Activated B cell treated with CpG ODN at 0.5 μM for 24 hours (primary cell): ENCODE measurements at places on chromosomes 7 and 10.

GRCh38 chr10:3065622-3066021 is 1.7 kb upstream of the PFKP start:
- no peak for DNase-seq

- no peak for DNase-seq
Observed at GRCh38 chr7:29346231-29346978, 151.8 kb downstream of the CHN2 start.

DNA sequence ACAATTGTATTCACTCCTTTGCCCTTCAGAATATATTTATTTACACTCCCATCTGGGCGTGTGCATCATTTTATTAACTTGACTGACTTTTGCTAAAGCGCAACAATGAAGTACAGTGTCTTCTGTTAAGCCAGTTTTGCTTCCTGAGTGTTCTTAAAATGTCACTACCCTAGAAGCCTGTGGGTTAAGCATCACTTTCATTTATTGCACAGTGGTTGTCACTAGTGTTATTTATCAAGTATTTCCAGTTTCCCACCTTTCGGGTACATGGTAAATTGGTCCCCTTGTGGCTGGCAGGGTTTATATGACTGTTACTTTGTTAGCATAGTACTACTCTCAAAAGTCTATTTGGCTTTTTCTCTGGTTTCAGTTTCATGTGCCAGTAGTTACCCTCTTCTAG is 3.3 kb downstream of the HILPDA start:
- DNase-seq = no peak

GRCh38 chr7:94882891-94883290 is 24.5 kb upstream of the PPP1R9A start:
- no peak for DNase-seq

GRCh38 chr7:142771353-142771723 is 568 bp downstream of the PRSS2 start:
- no peak for DNase-seq

GRCh38 chr10:71467161-71467560 is 70.4 kb downstream of the CDH23 start:
- no peak for DNase-seq

- DNase-seq = no peak
Observed at GRCh38 chr7:22996470-22996869, 17.5 kb downstream of the HYCC1 start.

- DNase-seq = no peak
Observed at GRCh38 chr7:92461027-92462003, 14.0 kb downstream of the GATAD1 start.

DNA sequence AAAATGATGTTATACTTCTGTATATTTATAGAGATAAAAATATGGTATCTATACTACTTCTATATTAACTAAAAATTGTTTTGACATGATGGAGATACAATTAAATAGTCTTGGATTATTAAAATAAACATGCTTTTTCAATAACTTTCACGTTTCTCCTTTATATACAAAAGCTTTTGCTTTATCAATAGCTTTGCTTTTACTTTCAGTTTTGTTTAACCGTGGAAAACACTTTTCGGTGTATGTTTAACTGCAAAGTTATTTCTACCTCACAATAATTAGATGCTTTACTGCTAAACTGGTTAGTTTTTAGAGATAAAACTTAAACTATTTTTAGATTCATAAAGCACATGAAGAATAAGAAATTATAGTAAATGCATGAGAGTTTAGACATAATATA is 432.1 kb upstream of the PCDH15 start:
- DNase-seq = no peak

- no peak for DNase-seq
Observed at GRCh38 chr10:71090330-71090729, 122.0 kb upstream of the UNC5B start.

- no peak for DNase-seq
Observed at GRCh38 chr7:36855330-36855729, 131.0 kb upstream of the AOAH start.

DNA sequence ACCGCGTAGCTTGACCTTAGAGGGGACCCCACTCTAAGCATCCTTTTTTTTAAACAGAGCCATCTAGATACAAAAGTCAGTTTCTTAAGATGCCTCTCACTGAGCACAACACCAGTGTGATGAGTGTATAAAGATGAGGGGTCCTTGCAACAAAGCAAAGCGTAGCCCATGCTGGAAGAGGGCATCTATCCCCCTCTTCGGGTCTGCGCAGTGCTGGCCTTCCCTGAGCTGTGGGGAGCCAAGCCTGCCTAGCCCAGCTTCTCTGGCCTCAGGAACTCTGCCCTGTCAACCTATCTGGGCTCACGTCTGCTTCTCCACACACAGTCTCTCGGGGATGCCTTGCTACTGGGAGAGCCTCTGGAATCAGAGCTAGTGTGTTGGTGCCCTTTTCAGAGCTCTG is 114.0 kb downstream of the NT5C2 start:
- DNase-seq = no peak

DNA sequence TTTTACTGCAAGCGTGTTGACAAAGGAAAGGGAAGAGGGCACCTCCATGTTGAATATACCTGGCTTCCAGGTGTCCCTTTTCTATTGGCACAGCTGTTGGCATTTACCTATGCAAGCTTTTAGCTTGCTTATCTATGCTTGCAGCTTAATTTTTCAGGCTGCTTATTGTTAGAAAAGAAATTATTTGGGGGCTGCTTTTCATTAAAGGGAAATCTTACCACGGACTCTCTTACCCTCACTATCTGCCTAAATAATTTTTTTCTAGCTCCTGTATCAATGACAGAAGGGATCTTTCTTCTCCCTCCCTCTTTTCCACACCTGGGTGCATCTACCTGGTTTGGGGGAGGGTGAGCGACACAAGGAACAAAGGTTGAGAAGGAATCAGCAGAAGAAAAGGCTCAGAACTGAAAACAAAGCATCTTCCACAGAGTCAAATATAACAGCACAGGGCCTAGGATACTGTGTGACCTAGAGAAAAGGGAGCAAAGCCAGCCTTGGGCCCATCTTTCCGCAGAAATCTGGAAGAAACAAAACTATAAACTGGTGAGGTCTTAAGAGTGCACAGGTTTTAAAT is 15.2 kb upstream of the GJC3 start:
- DNase-seq = no peak

DNA sequence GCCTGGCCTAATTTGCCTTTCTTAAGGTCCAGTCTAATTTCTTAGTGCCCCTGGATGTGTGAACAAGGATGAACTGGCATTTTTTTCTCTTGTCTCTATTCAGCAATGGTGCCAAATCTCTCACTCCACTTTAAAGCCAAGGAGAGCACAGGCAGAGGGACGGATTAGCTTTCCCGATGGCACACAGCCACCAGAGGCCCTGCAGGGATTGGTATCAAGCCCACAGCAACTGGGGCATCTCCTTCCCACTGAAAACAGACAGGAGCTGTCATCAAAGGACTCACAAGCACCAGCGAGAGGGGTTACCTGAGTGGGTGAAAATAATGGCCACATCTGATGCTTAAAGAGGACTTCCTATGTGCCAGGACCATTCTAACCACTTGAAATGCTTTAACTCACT is 83.1 kb downstream of the ITIH5 start:
- DNase-seq = no peak

GRCh38 chr10:32795598-32796183 is 162.3 kb downstream of the ITGB1 start:
- DNase-seq = no peak

GRCh38 chr7:93203496-93203895 is 22.8 kb downstream of the HEPACAM2 start:
- DNase-seq = no peak

- no peak for DNase-seq
Observed at GRCh38 chr10:44186150-44186549, 198.7 kb downstream of the CXCL12 start.

DNA sequence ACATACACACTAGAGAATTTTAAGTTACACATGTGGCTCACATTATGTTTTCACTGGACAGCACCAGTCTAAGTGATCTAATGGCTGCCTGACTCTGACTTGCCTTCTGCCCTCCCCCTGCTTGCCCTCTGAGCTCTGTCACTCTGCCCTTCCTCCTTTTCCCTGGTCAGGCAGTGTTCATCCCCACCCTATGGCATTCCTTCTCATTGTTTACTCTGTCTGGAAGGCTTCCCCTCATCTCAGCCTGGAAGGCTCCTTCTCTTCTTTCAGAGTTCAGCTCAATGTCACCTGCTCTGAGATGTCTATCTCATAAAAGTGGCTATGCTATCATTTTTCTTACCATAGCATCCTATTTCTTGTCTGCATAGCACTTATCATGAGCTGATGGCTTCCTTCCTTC is 305.7 kb downstream of the BMPER start:
- DNase-seq = no peak

DNA sequence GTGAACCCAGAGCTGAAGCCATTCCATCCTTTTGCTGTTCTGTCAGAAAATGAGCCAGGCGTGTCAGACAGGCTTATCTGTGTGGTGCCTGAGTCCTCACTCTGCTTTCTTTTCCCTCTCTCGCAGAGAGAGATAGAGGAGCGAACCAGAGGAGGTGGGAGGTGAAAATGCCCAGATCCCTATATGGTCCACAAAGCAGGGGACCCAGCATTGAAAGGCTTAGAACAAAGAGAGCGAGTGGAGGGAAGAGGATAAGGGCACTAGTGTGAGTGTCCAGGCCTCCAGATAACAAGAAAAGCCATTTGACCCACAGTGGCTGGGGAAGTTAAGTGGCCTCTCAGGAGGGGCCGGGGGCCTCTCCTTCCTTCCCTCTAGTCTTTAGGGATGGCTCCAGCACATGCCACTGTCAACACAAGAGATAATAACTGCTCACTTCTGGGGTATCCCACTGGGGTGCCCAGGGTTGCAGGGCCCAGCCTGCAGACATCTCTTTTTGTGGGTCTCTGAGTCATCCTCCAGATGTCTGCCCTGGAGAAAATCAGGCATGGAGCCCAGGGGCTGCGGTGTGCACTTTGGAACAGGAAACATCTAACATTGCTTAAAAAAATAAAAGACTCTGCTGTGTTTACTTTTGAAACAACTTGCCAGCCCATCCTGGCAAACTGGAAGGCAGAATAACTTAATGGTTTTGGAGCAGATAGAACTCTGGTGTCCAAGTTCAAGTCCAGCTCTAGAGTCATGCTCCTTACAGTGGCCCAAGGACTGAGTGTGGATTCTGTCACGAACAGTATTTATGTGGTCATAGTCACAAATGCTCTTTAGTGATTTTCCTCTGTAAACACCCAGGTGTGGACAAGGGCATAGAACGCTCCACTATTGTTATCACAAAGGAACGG is 189.5 kb downstream of the CXCL12 start:
- DNase-seq = no peak

DNA sequence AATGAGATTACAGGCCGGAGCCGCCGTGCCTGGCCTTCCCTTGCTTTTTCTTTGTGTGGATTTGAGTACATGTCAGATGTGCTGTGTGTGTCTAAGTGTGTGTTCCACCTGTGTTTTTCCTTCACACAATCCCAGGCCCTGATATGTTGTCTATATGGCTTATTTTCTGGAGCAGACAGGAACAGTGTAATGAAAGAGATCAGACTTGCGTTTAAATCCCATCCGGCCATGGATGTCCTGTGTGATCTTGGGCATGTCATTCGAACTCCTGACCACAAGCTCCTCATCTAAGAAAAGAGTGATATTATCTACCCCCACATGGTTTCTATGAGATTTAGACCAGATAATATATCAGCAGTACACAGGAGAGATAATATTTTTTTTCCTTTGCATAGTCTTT is 37.2 kb downstream of the APBB1IP start:
- DNase-seq = no peak

DNA sequence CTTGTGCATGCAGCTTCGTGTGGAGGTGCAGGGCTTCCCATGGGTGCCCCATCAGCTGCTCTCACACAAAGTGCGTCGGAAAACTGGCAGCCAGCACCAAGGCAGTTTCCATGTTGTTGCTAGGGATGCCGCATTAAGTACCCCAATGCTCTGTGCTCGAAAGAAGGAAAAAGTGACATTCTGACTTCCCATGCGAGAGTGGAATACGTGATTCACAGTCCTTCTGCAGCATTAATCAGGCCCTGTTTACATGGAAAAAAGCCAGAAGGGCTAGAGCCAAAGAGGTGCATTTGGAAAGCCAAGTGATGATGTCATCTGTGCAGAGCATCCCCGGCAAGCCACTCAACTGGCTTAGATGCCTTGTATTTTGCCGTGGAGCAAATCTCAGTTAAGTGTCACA is 258.3 kb downstream of the GATA3 start:
- DNase-seq = no peak

DNA sequence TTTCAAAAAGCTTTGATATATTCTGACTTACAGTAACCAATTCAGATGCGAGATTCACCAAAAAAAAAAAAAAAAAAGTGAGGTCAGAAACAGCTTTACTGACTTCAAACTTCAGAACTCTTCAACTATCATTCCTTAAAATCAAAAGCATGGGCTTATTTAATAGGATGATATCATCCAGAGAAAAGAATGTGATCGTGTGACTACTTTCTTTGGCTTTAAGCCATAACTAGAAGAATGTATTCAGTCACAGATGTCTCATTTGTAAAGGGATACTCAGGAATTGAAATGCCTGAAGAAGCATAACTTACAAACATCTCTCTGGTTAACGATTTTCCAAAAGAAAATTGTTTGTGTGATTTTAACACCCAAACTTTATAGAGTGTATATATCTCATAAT is 11.5 kb downstream of the TPK1 start:
- no peak for DNase-seq

DNA sequence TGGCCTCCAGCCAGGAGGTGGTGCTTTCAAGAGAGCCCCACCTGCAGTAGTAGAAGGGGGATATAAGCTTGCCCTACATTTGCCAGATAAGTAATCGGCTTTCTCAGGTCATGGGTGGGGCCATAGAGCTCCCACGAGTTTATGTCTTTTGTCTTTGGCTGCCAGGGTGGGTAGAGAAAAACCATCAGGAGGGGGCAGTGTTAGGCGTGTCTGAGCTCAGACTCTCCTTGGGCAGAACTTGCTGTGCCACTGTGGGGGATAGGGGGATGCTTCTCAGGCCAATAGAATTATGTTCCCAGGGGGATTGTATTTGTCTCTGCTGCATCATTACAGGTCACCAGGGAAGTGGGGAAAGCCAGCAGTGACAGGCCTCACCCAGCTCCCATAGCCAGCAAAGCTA is 12.3 kb upstream of the MRPS33 start:
- no peak for DNase-seq

GRCh38 chr10:91907914-91908336 is 1.4 kb downstream of the FGFBP3 start:
- DNase-seq = no peak

- no peak for DNase-seq
Observed at GRCh38 chr10:17179002-17179401, 22.5 kb downstream of the TRDMT1 start.

DNA sequence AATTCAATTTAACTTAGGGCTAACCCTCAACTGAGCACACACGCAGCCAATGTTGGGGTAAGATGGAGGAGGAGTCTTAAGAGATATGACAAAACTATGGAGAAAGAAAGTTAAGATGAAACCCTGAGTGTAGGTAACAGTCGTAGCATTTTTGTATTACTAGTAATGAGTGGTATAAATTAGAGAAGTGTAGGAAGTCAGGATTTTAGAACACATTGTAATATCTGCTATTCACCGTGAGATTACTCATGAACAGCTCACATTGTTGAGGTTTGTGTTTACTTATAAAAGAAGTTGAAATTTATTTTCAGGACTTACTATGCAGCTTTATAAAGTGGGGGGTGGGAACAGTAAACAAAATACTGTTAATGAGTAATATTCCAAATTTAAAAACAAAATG is 107.2 kb downstream of the ARHGAP21 start:
- no peak for DNase-seq
